ENCODE measurements at places on chromosomes 11 and 22. TPM values are rescaled to one million over a fixed set of nuclear protein-coding genes. Genes with fewer than 3 reads are reported as not detected.

Gene OR52H1
- polyA plus RNA-seq: not detected

Gene CD6
- not detected for polyA plus RNA-seq

Gene MS4A8
- polyA plus RNA-seq: not detected

Gene DRD2
- 0.24 TPM for polyA plus RNA-seq

Gene MYRF
- 0.86 TPM for polyA plus RNA-seq

Gene SAA1
- not detected for polyA plus RNA-seq

Gene MB
- not detected for polyA plus RNA-seq

Gene DCHS1
- 42.4 TPM for polyA plus RNA-seq

Gene C11orf65
- 1.1 TPM for polyA plus RNA-seq

Gene HBG2
- polyA plus RNA-seq: 1.2 TPM

Gene TENM4
- 24.8 TPM for polyA plus RNA-seq

Gene MTFP1
- polyA plus RNA-seq: 3.2 TPM

Gene OR10G7
- polyA plus RNA-seq: not detected

Measured in neural cell (in vitro differentiated cells).